ENCODE measurements at places on chromosomes 2 and 18. TPM values are rescaled to one million over a fixed set of nuclear protein-coding genes. Genes with fewer than 3 reads are reported as not detected.

INHBB gene
- polyA plus RNA-seq: 8.0 TPM

NEU2 gene
- polyA plus RNA-seq: not detected

SNED1 gene
- 0.66 TPM for polyA plus RNA-seq

TSN gene
- 33.7 TPM for polyA plus RNA-seq

AGPS gene
- polyA plus RNA-seq: 10.0 TPM
